ENCODE measurements at places on chromosomes 2 and 18. TPM values are rescaled to one million over a fixed set of nuclear protein-coding genes. Genes with fewer than 3 reads are reported as not detected.

Gene ACMSD
- total RNA-seq: not detected

Gene SPP2
- not detected for total RNA-seq

Gene IL1RL2
- 3.1 TPM for total RNA-seq

Gene RELCH
- total RNA-seq: 50.3 TPM

Gene COA5
- total RNA-seq: 27.3 TPM

Gene KCNG3
- total RNA-seq: under 0.01 TPM

Gene DYSF
- 0.68 TPM for total RNA-seq

Gene OSR1
- 1.7 TPM for total RNA-seq

Gene MEP1B
- total RNA-seq: under 0.01 TPM

Gene SOS1
- 8.9 TPM for total RNA-seq

Gene VWA3B
- 0.07 TPM for total RNA-seq

Gene DGKD
- total RNA-seq: 13.8 TPM

Gene TACR1
- not detected for total RNA-seq

Gene TET3
- total RNA-seq: 15.1 TPM

Gene ZSCAN30
- 14.8 TPM for total RNA-seq

Gene FSHR
- total RNA-seq: not detected

Gene CYP27A1
- total RNA-seq: 0.64 TPM

Gene CNOT11
- 22.1 TPM for total RNA-seq

Gene PIEZO2
- total RNA-seq: not detected

Gene BOK
- total RNA-seq: 26.1 TPM

Gene ITGA4
- total RNA-seq: under 0.01 TPM

Gene IL36B
- under 0.01 TPM for total RNA-seq

Gene SLC11A1
- 0.34 TPM for total RNA-seq

Gene HRH4
- total RNA-seq: 0.21 TPM

Gene DCDC2C
- not detected for total RNA-seq

Gene GPR35
- 0.85 TPM for total RNA-seq

Gene NEU2
- not detected for total RNA-seq

Gene DSG4
- total RNA-seq: not detected

Gene ANO7
- total RNA-seq: not detected

Gene C2orf78
- total RNA-seq: not detected

Gene ZNF521
- 0.07 TPM for total RNA-seq

Gene CNTNAP5
- not detected for total RNA-seq
